A549 treated with AZD2906 at 1 μM for 4 hours (cell line): ENCODE measurements at places on chromosomes 6 and 20. TPM values are rescaled to one million over a fixed set of nuclear protein-coding genes. Genes with fewer than 3 reads are reported as not detected.

Gene LZTS3
- 4.4 to 5.9 TPM (median 5.6 TPM) in 5 replicates for total RNA-seq

Gene SLC22A2
- not detected in 5 replicates for total RNA-seq

Gene PRDM13
- 0.77 to 1.3 TPM (median 0.96 TPM) in 5 replicates for total RNA-seq

Gene ENPP5
- total RNA-seq = 0.04 TPM in 1 of 5 replicates, not detected in the others
